ENCODE measurements at places on chromosomes 1 and 21. TPM values are rescaled to one million over a fixed set of nuclear protein-coding genes. Genes with fewer than 3 reads are reported as not detected.

TIPRL gene
- total RNA-seq = 33.0 TPM

KRTAP19-6 gene
- total RNA-seq = not detected

KRTAP19-1 gene
- not detected for total RNA-seq

LRRC53 gene
- not detected for total RNA-seq

C1orf74 gene
- total RNA-seq = 1.4 TPM
